ENCODE measurements at places on chromosomes 1 and 21.

GRCh38 chr1:57353654-57354053, 70.2 kb downstream of the DAB1 start:
- DNase-seq = no peak

DNA sequence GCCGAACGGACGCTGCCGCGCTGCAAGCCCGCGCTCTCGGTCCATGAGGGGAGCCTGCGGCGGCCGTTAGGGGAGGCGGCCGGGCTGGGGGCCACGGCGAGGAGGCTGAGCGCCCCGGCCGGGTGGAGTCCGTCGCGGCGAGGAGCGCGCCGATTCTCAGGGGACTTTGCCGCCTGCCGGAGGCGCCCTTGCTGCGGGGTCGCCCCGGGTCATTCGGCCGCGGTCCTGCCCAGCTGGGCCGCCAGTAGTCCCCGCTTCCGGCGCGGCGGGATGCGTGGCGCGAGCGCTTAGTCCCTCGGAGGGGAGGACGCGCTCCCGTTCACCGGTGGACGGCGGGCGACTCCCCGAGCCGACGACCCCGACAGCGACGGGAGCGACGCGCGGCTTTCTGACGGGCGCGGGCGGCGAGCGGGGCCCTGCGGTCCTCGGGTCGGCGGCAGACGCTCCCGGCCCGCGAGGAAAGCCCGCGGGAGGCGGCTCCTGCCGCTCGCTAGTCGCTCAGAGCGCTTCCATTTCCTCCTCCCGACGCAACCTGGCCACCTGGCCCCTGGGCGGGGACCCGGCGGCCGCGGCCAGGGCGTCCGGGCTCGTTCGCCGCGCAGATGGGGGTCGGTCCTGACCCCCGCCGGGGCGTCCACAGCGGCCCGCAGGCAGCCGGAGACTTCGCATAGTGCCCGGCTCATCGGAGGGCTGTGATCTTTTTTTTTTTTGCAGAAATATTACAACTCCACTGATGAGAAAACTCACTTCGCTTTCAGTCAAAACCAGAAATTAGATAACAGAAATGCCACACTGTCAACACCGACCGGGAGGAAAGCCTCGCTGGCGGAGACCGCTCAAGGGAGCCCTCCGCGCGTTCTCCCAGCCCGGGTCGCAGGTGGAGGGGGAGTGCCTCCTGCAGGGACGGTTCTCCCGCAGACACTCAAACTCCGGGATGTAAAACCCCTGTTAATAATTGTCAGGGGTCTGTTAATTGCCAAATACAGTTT, 641 bp upstream of the ZBTB21 start:
- DNase-seq = no peak

DNA sequence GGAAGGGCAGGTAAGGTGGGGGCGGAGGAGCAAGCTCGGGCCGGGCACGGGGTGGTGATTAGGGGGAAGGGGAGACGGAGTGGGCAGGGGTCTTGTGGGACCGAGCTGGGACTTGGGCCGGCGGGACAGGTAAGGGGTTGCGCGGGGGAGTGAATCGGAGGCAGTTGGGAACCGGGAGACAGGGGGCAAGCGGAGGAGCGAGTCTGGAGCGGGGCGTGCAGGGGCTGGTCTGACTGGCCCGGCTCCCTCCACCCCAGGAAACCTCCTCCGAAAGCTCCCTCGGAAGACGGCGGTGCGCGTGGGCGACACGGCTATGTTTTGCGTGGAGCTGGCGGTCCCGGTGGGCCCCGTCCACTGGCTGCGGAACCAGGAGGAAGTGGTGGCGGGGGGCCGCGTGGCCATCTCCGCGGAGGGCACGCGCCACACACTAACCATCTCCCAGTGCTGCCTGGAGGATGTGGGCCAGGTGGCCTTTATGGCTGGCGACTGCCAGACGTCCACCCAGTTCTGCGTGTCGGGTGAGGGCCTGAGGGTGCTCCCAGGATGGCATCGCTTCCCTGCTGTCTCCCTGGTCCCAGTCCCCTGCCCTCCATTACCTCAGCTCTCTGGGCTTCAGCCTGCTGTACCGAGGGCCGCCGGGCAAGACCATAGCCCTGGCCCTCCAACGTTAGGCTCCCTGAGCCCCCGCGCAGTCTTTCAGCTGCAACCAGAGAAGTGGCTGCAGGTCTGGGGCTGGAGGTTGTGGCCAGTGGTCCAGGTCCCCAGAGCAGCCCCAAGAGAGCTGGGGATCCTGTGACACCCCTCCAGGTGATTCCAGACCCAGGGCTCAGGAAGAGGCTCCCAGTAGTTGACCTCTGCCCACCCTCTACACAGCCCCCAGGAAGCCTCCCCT, 6.3 kb downstream of the OBSCN start:
- DNase-seq = no peak

DNA sequence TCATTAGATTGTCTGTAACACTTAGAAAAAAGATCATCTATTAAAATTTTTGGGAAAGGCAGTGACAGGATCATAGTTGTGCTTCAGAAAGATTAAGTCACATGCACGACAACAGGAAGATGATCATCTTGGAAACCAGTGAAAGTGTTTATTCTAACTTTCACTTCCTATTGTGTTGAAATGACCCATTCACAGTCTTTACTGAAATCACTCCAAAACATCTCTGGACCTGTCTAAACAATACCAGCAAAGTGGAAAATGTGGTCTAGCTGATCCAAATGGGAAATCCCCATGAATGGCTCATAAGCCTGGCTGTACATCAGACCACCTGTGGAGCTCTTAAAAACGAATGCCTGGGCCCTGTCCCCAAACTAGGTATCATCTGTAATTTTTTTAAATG, 111.1 kb upstream of the ETV3 start:
- DNase-seq = no peak

DNA sequence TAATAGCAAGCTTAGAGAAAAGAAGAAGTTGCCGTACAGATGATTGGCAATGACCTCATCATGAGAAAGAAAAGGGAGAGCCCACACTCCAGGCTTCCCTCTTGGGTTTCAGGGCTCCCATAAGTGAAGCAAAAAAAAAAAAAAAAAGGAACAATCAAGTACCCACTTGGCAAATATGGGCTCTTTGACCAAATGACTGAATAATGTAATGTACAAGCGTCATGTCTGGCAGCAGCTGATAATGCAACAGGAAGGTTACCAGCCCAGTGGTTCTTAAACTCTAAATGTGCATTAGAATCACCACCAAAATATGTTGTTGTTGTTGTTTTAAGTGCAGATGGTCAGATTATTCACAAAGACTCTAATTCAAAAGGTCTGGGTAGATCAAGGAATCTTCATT, 13.5 kb downstream of the TNFSF4 start:
- no peak for DNase-seq

DNA sequence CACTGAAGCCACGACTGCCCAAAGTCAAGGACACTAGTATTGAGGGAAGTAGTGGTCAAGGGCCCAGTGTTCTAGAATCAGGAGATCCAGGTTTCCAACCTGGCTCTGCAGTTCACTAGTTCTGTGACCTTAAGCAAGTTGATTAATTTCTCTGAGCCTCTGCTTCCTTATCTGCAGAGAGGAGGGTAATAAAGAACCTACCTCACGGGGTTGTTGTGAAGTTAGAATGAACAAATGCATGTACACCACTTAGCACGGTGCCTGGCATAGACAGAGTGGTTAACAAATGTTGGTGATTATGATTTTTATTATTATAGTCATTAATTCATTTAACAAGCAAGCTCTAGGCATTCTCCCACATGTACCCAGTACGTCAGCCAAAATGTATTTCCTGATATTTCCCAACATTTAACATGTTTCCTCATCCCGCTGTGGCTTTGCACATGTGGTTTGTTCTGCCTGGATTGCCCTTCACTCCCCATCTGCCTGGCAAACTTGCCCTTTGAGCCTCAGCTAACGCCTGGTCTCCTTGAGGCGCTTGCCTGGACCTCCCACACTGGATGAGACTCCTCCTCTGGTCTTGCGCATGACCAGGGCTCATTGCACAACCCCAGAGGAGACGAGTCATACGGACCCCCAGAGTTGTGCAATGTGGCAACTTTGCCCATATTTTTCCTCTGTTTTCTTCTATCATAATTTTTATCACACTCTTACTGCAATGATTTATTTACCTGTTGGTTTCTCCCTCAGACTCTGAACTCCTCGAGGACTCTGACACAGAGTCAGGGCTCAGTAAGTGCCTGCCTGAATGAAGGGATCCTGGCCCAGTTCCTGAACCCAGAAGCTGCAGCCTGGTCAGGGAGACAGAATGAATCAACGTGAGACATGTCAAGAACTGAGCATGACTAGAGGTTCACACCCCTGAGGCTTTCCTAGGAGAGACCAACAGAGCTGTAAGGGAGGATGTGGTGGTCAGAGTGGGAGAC, 20.7 kb upstream of the MFSD2A start:
- DNase-seq = no peak

GRCh38 chr1:106659490-106660244, 396.8 kb upstream of the PRMT6 start:
- no peak for DNase-seq

- peak; percentile 58 for DNase-seq
These were observed 68.3 kb upstream of the RC3H1 start for GRCh38 chr1:174090471-174090870.

GRCh38 chr1:216458812-216459211, 35.6 kb upstream of the USH2A start:
- no peak for DNase-seq

GRCh38 chr21:18041012-18041411, 203.6 kb upstream of the CHODL start:
- DNase-seq = no peak

- DNase-seq = no peak
These were observed 64.1 kb upstream of the WDR26 start for GRCh38 chr1:224498574-224499170.

- no peak for DNase-seq
These were observed 1.4 kb downstream of the CHI3L1 start for GRCh38 chr1:203185061-203185461.

GRCh38 chr1:43493661-43494450, 36.8 kb upstream of the PTPRF start:
- DNase-seq = no peak

DNA sequence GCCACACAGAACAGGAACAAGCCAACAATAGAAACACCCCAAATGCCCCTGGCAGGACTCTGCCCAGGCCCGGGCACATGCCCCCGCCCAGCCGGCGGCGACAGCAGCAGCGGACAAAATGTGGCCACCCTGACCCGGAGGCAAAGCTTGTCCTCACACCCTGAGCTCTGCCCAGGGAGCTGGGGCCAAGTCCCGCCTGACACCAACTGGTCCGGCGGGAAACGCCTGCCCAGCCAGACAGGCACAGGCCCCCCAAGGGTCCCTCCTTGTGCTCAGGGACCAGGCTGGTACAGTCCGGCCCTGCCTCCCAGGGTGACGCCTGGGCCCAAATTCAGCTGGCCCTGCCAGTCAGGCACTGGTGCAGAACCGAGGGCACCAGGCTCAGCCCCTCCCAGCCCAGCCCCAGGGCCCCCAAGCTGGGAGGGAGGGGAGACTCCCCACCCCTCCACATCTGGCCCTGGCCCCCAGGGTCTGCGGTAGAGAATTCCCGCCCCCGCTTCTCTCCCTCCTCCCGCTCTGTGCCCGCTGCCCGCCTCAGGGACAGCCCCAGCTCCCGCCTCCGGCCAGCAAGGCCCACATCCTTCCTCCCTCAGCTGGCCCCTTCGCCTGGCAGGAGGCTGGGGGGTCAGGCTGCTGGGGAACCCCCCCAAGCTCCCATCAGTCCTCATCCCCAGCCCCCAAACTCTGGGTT, 2.0 kb downstream of the AHDC1 start:
- no peak for DNase-seq

DNA sequence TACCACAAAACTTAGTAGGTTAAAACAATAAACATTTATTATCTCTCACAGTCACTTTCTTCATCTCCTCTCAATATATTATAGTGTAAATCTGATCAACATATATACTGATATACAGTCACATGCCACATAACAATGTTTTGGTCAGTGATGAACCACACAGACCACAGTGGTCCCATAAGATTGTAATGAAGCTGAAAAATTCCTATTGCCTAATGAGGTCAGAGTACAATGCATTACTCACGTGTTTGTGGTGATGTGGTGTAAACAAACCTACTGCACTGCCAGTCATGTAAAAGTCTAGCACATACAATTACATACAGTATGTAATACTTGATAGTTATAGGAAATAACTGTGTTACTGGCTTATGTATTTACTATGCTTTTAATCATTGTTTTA, 30.1 kb downstream of the OLFML3 start:
- DNase-seq = no peak

DNA sequence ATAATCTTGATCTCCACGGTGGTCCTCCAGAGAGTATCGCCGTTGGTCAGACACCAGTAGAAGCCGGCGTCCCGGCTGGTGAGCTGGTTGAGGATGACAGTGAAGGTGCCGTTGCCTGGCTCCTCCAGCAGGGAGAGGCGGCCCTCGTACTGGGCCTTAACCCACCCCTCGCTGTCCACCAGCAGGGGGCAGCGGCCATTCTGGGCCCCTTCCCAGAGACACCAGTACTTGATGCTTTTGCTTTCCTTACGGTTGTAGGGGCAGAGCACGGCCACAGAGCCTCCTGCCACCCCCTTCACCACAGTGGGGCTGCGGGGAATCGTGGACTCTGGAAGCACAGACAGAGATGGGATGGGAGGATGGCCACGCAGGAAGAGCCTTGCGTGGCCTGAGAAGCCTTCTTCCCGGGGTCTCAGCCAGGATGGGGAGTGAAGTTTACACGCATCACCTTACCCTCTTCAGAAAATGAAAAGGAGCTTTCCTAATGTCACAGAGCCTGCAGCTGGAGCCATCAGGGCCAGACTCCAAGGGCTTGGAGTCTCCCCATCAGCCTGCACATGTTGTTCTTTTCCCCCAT, 10.7 kb downstream of the PIGR start:
- no peak for DNase-seq

GRCh38 chr1:212713465-212714136, 14.0 kb upstream of the BATF3 start:
- DNase-seq = no peak

DNA sequence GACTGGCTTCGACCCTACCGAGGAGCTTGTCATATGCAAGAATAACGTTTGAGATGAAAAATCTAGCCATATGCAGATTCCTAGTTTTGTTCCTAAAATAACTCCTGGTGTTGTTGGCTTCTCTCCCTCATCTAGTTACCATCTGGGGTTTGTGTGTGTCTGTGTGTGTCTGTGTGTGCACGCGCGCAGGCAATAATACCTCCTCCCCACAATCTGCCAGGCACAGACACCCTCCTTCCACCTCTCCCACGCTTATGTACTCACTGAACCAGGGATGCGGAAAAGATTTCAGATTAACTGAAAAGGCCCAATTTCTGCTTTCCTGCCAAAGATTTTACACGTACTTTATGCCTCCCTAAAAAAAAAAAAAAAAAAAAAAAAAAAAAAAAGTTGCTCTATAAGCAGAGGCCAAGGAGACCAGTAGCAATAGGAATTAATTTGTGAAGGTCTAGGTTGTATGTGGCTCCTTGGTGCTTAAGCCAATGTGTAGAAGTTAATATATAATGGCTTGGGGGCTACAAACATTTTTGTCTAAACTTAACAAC, 452.7 kb downstream of the NUF2 start:
- no peak for DNase-seq

- no peak for DNase-seq
These were observed 35.0 kb downstream of the TMCC2 start for GRCh38 chr1:205262731-205263171.

Data from D721Med (cell line).